Erythroblast (primary cell): ENCODE measurements at places on chromosomes 7 and 10.
A peak's percentile ranks its signal among the peaks of the same experiment; 100 is the strongest.

- peak; percentile 55 for DNase-seq
Observed at GRCh38 chr10:15344876-15345285, 26.2 kb downstream of the FAM171A1 start.

DNA sequence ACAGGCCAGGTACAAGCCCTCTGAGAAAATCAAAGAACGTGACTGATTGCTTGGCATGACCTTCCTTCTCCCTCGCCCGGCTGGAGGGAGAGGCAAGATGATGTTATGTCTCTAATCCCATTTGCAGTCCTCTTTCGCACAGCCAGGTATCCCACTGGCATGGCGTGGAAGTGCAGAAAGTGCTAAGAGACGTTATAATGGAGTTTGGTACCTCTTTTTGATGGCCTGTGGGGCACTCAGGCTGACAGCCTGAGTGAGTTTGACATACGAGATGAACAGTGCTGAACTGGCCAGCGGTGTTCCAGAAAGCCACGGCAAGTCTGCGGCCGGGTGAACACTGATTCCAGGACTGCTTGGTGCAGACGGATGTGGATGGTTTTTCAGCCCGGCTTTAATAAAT, 241.6 kb downstream of the RAB11FIP2 start:
- DNase-seq, result no peak

DNA sequence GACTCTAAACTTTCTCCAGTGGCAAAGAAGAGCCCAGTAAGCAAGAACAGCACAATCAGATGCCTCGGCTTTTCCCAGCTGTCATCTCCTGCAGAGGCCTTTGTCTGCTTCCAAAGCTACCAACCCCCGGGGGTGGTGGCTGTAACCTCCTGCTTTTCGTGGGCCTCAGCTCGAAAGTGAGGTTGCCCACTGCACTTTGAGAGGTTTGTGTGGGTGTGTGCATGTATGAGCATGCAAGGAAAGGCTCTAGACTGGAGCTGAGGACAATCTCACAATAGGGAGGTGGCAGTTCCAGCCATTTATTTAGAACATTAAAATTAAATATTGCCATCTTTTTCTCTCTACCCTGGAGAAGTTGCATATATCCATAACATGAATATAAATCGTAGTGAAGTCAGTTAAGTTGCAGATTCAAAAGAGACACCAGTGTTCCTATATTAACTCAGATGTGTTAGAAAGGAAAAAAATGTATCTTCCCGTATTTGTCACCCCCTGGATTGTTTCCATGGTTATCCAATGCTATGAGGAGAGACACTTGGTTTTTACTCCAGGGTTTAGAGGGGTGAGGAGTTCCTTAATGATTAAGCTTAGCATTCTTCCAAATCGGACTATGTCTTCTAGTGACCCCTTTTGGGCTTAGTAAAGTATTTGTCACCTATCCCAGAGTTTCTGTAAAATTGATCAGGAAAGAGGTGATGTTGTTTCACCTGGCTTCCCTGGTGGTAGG, 781.1 kb downstream of the INHBA start:
- DNase-seq, result no peak

DNA sequence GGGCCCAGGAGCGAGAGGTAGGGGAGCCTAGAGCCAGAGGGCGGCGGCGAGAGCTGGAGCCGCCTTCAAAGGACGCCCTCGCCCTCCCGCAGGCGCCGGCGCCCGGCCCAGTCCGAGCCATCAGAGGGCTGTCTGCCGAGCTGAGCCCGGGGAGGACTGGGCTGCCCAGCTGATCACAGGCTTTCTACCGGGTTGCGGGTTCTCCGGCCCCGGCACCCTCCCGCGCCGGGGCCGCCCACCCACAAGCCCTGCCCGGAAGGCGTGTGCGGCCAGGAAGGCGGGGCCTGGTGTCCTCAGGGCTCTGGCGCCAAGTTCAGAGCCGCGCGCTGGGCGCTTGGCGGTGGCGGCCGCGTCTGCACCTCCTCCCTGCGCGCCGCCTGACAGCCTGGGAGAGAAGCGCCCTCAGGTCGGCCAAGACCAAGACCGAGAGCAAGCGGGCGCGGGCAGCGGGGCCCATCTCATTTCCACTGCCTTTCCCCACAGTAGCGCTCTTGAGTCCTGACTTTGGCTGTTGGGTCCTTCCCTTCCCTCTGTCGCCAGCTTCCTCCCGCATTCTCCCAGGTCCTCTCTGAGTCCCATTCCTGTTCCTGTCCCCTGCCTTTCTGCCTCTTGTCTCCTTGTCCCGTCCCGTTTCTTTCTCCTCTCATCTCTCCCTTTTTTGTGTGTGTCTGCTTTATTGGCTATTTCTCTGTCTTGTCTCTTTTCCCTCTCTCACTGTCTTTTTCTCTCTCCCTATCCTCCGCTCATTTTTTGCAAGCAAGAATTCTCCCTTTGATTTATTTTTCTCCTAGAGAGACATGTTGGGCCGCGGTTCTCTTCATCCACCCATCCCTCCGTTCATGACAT, 60.6 kb upstream of the MSMB start:
- peak; percentile 88 for DNase-seq

DNA sequence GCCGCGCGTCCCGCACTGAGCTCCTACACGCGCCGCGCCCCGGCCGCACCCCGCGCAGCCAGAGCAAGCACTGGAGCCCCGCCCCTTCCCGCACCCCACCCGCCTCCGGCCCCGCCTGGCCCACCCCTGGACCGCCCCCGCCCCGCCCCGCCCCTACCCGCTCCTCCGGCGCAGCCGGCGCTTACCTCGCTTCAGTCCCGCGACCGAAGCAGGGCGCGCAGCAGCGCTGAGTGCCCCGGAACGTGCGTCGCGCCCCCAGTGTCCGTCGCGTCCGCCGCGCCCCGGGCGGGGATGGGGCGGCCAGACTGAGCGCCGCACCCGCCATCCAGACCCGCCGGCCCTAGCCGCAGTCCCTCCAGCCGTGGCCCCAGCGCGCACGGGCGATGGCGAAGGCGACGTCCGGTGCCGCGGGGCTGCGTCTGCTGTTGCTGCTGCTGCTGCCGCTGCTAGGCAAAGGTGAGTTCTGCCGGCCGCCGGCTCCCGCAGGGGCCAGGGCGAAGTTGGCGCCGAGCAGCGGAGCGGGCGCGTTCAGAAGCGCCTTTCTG, at the start of gene RET:
TSS of gene RET (plus strand) at position 194 of the 545 bp plus-strand sequence. CDS start at position 384, 190 bp downstream.
- peak; percentile 34 for DNase-seq

DNA sequence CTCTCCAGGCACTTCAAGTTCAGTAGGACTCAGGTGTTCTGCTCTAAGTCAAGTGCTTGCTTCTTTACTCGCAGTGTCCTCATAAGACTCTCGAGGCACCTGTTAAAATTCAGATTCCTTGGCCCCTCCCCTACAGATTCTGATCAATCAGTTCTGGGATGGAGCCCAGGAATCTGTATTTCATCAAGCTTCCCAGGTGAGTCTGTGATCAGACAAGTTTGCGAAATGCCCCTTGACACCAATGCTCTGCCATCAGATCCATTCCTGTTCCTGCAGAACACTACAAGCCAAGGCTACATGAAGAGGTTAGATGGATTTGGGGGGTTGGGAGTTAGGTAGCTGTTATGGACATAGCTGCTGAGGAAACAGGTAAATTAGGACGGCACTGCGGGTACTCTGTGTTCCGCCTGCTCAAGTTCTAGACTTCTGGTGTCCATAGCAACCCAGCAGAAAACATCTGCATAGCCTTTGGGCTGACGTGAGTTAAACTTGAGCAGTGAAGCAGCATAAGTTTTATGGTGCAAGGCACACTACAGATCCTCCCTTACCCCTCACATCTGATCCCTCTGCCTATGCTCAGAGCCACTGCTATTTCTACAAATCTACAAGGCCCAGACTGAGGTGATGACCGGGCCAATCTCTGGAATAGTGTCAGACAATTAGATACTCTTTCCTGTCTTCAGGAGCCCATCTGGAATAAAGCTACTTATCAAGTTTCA, 6.8 kb upstream of the NCOA4 start:
- DNase-seq, result no peak

GRCh38 chr7:112556633-112557032, 75.8 kb downstream of the LSMEM1 start:
- no peak for DNase-seq

DNA sequence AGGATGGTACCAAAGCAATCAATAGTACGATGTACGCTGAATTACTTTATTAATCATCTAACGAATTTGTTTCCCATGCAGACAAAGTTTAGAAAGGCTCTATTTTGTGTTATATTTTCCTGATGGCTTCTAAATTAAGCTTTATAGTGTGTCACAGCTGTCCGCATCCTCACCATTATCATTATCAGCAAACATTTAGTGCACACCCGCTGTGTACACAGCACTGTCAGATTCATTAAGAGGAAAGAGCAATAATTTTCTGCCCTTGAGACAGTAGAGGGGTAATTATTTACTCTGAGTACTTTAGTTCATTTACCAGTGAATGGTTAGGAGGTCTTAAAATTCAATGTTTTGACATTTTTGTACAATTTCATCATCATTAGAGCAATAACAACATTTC, 233.3 kb upstream of the PTPRZ1 start:
- no peak for DNase-seq

DNA sequence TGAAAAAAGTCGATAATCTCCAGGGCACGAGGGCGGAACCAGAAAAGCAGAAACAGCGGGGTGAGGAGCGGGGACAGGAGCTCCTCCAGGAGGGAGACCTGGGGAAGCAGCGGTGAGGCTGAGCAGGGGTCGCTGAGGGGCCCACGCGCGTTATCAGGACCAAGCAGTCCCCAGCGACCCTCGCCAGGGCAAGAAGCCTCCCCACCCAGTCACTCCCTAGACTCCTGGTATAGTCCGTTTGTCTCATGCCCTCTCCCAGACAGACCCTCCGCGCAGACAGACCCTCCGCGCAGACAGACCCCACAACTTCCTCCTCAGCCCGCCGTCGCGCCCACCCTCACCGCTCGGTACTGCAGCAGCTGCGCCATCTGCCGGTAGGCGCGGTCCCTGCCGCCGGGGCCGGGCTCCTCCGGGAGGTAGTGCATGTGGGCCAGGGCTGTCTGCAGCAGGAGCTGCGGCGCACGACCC, 6.3 kb downstream of the ATG9B start:
- DNase-seq, result peak; percentile 79

- DNase-seq, result no peak
Observed at GRCh38 chr10:16519908-16520861, 1.5 kb downstream of the C1QL3 start.

GRCh38 chr10:92690211-92690914, 608 bp downstream of the HHEX start:
- peak; percentile 52 for DNase-seq

DNA sequence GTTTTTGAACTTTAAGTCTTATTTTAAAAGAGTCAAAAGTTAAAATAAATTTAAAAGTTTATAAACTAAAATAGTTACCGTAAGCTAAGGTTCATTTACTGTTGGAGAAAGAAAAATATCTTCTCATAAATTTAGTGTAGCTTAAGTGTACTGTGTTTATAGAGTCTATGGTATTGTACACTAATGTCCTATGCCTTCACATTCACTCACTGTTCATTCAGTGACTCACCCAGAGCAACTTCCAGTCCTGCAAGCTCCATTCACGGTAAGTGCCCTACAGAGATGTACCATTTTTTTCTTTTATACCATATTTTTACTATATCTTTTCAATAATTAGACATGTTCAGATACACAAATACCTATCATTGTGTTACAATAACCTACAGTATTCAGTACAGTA, 97.6 kb downstream of the PTN start:
- no peak for DNase-seq

DNA sequence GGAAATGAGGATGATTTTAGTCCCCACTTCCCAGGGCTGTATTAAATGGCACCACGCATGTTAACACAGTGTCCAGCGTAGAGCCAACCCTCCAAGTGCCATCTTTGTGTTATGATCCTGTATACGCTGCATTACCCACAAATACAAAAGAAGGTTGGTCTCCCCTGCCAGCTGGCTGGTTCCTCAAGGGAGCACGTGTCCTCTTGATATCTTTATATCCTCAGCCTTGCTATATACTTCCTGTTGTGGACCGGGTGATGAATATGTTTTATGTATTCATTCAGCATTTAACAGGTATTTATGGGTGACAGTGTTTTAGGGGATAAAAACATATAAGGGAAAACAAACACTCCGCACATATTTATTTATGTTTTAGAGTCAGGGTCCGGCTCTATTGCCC, 23.2 kb upstream of the PRRT4 start:
- DNase-seq, result no peak

DNA sequence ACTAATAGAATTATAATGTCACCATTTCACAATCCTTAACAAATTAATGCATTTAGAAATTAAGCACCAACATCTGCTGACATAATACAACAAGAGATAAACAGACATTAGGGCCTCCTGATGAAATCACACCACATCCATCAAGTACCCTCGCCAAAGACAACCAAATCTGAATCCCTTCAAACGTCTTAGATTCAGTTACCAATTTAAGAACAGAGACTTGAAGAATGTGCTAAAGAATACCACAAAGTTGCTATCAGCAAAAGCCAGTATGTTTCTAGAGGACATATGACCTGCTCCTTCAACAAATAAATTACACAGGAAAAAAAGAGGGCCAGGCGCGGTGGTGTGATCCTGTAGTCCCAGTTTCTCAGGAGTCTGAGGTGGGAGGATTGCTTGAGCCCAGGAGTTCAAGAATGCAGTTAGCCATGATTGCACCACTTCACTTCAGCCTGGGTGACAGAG, 144.5 kb downstream of the REEP3 start:
- DNase-seq, result no peak

DNA sequence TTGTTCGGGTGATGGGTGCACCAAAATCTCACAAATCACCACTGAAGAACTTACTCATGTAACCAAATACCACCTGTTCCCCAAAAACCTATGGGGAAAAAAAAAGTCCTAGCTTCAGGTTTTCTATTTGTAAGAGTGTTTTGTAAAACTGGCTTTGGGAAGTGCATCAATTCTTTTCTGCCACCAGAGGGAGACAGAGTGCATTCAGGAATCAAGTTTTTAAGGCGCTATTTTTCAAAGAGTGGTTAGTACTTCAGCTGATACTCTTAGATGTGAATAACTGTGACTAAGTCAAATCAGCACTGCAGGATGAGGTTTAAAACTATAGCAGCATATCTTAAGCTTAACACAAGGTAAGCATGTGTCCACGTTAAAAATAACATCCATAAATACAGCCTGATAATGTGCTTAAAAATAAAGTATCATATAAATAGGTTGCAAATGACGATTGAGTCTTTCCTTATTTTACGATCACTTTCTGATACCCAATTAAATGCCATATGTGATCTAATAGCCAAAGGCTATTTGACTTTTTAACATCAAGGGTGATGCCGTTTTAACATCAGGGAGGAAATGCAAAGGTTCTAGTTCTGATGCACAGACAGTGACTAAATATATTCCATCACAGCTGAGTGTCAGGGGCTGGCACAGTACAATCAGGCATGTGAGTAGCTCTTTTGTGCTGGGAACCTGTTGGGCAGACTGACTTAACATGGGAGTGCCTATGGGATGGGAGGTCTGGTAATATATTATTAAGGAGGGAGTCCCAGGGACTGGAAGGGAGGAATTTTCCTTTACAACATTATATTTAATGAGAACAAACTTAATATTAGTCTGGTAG, 10.6 kb upstream of the LYZL2 start:
- peak; percentile 51 for DNase-seq

DNA sequence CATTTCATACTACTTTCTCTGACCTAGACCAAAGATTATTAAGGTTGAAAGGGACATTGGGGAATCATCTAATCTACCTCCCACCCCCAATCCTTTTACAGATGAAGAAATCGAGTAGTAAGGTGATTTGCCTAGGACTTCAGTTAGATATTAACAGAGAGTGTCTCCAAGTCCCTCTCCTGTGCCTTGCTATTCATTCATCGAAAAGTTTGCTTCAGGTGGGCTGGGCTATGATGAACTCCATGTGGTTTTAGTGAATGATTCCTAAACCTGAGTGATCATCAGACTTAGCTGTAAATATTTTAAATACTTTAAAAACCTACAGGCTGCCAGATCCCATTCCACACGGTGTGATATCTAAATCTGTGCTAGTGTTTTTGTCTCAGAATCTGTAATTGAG, 259.4 kb upstream of the SORCS1 start:
- DNase-seq, result no peak
